Anterior cingulate cortex (tissue), 58 donors: ENCODE measurements at places on chromosomes 3 and 15.

DNA sequence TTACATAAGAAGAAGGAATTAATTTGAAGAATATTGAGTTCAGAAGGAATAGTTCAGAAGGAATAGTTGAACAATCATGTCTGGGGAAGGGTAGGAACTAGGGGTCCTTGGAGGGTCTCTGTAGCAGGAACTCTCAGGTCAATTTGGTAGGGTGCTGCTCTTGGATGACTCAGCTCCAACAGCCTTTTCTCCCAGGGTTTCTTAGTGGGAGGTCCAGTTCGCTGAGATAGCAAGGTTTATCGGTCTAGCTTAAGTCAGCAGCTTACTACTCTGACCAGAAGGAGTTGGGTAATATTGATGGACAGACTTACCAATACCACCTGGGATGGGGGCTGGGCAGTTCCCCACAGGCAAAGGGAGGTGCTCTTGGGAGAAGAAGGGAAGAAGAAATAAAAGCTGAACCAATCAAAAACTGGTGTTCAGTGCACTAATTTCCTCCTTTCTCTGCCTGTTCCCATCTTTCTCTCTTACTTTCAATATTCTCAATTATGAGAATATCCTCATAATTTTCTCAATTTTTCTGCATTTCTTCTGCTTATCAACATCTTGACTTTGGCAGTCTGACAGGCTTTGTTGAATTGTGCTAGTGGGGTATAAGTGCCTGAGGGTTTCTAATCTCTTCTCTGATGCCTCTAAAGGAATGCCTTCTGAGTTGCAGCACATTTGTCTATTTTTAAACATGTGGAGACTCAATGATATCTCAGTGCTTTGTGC is 14.4 kb upstream of the MITF start:
- no peak for DNase-seq

DNA sequence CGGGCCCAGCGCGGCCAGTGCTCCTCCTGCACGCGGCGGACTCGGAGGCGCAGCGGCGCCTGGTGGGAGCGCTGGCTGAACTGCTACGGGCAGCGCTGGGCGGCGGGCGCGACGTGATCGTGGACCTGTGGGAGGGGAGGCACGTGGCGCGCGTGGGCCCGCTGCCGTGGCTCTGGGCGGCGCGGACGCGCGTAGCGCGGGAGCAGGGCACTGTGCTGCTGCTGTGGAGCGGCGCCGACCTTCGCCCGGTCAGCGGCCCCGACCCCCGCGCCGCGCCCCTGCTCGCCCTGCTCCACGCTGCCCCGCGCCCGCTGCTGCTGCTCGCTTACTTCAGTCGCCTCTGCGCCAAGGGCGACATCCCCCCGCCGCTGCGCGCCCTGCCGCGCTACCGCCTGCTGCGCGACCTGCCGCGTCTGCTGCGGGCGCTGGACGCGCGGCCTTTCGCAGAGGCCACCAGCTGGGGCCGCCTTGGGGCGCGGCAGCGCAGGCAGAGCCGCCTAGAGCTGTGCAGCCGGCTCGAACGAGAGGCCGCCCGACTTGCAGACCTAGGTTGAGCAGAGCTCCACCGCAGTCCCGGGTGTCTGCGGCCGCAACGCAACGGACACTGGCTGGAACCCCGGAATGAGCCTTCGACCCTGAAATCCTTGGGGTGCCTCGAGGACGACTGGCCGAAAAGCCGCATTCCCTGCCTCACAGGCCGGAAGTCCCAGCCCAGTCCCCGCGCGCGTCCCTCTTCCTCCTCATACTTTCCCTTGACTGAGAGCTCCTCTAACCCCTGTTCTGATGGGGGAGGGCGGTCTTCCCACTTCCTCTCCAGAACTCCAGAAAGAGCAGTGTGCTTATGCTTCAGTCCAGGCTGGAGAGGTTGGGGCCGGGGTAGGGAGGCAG is 1.4 kb upstream of the IL17RC start:
- DNase-seq: peak; percentile 32

DNA sequence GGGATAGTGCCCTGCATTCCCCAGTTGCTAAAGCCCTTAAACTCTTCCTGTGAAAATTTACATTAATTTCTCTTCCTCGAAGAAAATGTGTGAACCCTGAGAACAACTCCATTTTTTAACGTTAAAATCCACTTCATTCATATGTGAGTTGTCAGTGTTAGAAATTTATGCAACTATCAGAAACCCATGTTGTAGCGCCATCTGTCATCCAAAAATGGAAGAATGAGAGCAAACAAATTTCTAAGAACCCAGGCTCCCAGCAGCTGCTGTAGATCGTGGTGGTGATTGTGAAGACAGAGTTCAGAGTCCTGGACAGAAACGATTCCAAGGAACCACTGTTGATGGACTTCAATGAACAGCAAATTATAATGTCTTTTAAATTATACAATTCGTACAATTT is 179.7 kb upstream of the NDN start:
- DNase-seq: no peak

DNA sequence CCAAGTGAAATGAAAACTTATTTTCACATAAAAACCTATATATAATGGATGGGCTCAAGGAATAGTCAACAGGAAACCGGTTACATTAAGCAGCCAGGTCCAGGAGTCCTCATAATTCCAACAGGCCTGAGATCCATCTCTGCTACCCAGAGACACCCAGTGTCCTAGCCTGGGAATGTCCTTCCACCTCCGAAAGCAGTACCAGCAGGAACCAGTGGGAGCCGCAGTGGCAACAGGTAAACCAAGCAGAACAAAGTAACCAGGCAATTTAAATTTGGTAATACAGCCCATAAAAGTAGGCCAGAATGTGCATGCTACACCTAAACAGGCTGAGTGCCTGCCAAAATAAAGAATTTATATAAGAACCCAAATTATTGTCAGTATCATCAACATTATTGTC is 195.6 kb downstream of the ZBBX start:
- DNase-seq: no peak

DNA sequence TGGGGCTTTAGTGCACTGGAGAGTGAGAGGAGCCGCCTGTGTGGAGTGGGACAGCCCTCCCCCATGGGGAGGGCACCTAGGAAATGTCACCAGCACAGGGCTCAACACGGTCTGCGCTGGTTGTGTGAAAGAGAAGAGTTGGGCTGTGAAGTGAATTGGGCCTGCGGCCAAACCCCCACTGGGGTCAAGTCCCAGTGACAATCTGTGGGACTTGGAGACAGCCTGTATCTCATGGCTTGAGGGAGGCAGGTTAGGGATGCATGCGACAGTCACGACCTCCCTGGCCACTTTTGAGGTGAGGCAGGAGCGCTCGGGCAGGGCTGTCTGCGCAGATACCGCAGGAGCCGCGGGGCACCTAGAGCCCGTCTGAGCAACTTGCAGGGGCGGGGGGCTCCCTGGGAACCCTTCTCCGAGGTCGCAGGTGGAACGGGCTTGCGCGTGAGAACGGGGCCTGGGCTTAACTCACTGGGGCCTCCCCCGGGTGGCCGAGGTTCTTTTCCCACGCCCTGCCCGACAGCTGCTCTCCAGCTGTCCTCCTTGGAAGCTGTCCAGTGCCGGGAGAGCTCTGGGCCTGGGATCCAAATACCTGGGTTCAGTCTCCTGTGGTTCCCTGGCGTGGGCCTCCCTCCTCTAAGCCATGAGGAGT is 77.4 kb downstream of the SNRK start:
- DNase-seq: no peak

DNA sequence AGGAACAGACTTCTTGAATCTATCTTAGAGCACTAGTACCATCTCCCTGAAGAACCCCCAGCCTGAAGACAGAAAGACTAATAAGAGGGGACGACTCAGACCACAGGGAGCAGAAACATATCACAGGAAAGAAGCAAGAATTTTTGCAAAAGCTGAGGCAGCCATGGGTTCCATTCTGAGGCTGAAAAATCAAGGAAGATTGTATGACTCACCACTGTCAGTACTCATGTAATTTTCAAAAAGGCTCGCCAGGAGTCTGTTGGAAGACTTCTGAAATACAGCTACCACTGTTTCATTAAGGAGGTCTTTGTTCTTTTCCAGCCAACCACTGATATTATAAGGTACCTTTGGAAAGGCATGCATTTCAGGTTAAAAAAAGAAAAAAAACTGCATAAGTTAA is 47.5 kb downstream of the MYH15 start:
- no peak for DNase-seq

GRCh38 chr3:46662771-46663551 is 30.5 kb downstream of the ALS2CL start:
- DNase-seq: peak; percentile 63

DNA sequence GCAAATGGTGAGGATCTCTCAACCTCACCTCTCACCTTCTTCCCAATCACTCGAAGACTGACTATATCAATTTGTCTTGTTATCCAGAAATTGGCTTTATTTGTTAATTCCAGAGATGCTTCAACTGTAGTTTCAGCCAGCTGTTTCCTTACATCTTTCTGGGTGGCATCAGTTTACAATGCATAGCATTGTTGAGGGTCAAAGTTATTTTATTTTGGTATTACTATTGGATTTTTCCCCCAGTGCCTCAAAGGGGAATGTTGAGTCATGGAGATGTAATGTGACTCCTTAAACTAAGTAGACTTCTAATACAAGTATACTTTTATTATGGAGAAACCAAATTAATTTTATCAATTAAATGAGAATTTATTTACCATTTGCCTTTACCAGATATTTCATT is 351.6 kb downstream of the TIGIT start:
- no peak for DNase-seq

GRCh38 chr3:53065841-53066480 is 20.1 kb upstream of the SFMBT1 start:
- DNase-seq: no peak

DNA sequence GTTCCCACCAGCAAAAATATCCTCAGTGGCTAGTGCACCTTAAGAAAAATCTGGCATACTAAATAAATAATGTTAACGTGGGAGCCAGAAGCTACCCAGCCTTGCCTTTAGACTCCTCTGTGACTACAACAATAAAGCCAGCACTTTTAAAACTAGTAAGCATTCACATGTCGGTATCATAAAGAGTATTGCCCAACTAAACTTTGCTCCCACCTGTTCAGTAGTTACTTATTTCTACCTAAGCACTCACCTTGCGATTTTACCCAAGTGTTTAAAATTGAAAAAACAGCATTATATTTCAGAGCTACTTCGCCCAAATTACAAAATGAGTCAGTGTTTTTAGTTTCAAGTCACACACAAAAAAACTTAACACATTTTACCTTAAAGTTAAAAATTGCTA is 12.8 kb downstream of the ALDH1L1 start:
- DNase-seq: no peak

DNA sequence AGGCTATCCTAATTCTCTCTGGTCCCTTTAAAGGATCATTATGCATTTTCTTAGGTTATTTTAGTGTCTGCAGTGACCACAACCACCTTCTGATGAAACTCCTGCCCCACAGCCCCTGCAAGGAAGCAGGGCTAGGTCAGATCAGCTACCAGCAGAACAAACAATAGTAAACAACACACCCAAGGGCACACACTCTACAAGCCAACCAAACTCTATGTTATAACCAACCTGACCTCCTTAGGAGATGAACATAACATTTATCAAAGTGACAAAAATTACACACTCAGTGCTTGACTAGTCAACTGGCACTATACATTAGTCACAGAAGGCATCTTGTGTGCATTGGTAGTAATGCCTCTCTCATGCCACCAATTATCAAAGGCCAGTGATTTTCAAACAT is 17.3 kb downstream of the DENND6A start:
- no peak for DNase-seq

DNA sequence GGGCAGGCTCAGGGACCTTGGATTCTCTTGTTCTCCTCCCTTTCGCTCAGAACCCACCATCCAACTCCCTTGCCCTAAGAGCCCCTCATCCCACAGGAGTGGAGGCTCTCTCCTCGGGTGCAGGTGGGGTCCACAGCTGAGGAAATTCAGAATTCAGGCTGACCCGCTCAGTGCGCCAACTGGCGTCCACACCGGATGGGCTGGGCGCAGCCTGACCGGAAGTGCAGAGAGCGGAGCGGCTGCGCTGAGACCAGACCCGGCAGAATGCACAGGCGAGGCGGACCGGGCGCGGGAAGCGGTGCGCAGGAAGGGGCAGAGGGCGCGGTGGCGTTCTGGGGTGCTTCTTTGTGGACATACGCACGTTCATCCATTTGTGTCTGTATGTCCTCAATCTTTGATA is 210.4 kb upstream of the NDN start:
- DNase-seq: no peak

GRCh38 chr3:28718074-28718849 is 369.6 kb upstream of the AZI2 start:
- no peak for DNase-seq

DNA sequence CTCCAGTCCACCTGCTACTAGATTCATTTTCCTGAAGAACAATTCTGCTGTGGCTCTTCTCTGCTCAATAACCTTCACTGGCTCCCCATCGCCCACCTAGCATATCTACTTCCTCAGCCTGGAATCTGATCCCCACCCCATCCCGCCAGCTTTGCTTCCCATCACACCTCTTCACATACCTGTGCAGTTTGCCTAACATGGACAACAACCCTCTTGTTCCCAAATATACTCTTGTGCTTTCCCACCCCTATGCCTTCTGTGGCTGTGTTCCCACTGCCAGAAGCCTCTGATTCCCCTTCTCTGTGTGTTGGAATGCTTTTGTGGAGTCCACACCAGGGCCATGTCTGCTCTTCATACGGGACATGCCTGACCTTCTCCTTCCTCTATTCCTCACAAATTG is 29.5 kb downstream of the CMTM7 start:
- no peak for DNase-seq

GRCh38 chr15:55708720-55709119 is 34.2 kb downstream of the PRTG start:
- DNase-seq: no peak

- no peak for DNase-seq
These were observed 8.8 kb upstream of the PRKAR2A start for GRCh38 chr3:48856469-48856868.

- no peak for DNase-seq
These were observed 43.4 kb downstream of the SPG11 start for GRCh38 chr15:44620081-44620480.

DNA sequence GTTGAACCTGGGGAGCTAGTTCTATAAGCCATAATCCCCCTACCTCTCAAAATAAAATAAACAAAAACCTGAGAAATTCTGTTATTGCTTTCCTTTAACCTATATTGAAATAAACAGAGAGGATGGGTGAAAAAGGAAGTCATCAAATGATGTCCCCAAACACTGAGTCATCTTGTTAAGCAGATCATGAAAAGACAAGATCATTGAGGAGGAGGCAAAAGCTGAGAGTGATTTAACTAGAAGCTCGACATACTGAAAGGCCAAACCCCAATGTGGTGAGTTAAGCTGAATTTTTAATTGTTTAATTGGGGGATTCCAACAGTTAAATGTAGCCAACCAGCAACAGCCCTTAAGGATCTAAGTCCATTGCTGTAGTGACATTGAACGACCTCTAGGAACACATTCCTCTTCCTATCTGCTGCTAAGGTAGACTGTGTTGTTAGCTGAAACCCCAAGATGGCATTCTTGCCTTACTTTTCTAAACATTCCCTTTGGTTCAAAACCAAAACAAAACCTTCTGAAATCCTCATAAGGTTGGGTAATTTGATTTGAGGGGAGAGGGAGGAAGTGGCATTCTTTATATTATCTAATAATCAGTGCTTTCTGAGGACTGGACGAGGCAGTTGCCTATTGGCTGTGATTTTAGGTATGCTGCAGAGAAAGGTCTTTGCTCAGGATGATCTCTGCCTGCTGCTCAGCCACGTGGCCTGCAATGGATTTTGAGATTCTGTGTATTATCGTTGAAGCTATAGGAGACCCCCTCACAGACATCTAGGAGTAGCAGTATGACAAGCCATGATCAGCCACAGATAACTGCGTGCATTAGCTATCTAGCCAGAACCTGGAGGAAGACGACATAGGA is 62.7 kb upstream of the BNIP2 start:
- DNase-seq: no peak

GRCh38 chr3:156174229-156174847 is 54.0 kb downstream of the KCNAB1 start:
- no peak for DNase-seq
